ENCODE measurements at places on chromosomes 12 and 14.

DNA sequence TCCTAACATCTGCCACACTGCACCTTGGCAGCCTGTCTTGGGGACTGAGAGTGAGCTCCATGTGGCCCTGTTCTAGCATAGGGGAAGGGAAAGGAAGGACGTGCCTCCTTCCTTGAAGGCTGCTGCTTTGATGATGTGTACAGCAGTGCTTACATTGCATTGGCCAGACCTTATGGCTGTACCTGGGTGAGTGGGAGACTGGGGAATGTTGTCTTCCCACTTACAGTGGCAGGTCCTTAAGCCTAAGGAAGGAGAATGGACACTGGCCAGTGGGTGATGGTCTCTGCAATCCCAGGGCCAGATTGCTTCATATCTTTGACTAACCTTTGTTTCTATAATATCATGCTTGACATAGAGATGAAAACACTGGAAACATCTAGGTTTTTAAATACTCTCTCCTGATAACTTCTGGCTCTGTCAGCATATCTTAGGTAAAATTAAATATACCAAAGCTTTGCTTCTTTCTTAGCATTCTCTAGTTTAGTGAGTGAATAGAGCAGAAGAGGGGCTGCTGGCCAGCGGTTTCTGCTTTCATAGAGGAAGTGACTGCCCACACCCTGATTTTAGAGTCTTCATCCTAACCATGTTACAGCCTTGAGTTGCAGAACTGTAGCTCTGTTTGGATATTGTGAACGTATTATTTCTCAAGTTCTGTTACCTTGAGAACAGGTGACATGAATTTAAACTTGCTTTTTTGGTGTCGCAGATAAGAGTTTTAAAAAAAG lies 27.2 kb downstream of the KLC1 start:
- H3K36me3 ChIP-seq: peaks cover 62% of the 10 kb centered on the region
- no peak overlapping the region for H3K27ac ChIP-seq
- DNase-seq: no peak

GRCh38 chr12:53313996-53314395 lies 7.4 kb downstream of the AAAS start:
- H3K27ac ChIP-seq: no peak overlapping the region
- H3K4me3 ChIP-seq: no peak overlapping the region
- DNase-seq: no peak
- H3K27me3 ChIP-seq: no peaks in the 10 kb centered on the region

- H3K27ac ChIP-seq: no peak overlapping the region
- H3K4me1 ChIP-seq: peaks cover 36% of the 10 kb centered on the region
- peak overlapping the region; percentile 4 for H3K4me3 ChIP-seq
- H3K27me3 ChIP-seq: no peaks in the 10 kb centered on the region
Observed at GRCh38 chr14:23056145-23056955, 970 bp downstream of the CDH24 start.

- no peaks in the 10 kb centered on the region for H3K27me3 ChIP-seq
- H3K4me3 ChIP-seq: no peak overlapping the region
- H3K27ac ChIP-seq: peak overlapping the region; percentile 4
- peaks cover 19% of the 10 kb centered on the region for H3K4me1 ChIP-seq
Observed at GRCh38 chr12:94614288-94614721, 36.1 kb downstream of the TMCC3 start.

- no peaks in the 10 kb centered on the region for H3K27me3 ChIP-seq
- H3K36me3 ChIP-seq: peaks cover 72% of the 10 kb centered on the region
- H3K4me3 ChIP-seq: no peak overlapping the region
- H3K27ac ChIP-seq: no peak overlapping the region
- DNase-seq: no peak
- no peaks in the 10 kb centered on the region for H3K4me1 ChIP-seq
Observed at GRCh38 chr12:62522984-62523383, 56.4 kb downstream of the MON2 start.

GRCh38 chr12:63317880-63318279 lies 166.9 kb upstream of the AVPR1A start:
- H3K27ac ChIP-seq: no peak overlapping the region
- H3K36me3 ChIP-seq: no peaks in the 10 kb centered on the region
- H3K4me1 ChIP-seq: peaks cover 2% of the 10 kb centered on the region

GRCh38 chr12:112839386-112839972 lies 47.9 kb downstream of the RPH3A start:
- no peaks in the 10 kb centered on the region for H3K36me3 ChIP-seq
- H3K4me1 ChIP-seq: peaks cover 24% of the 10 kb centered on the region
- no peak overlapping the region for H3K4me3 ChIP-seq

DNA sequence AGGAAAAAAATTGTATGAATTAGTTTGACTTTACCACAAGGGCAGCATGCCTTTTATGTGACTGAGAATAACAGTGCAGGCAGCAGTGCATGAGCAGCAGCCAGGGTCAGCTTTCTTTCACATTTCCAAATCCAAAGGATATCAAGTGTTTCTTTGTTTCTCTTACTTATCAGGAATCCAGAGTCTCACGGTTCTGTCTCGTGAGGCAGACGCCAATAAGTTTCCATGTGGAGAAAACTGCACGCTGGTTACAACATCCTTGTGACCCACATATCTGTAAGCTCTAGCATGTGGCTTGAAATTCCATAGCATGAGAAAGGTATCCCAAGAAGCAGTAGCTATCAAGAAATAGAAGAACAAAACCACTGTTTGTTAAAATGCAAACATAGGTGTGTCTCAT lies 27.6 kb downstream of the GALNT4 start:
- H3K4me3 ChIP-seq: no peak overlapping the region
- H3K27ac ChIP-seq: peak overlapping the region; percentile 91
- peaks cover 3% of the 10 kb centered on the region for H3K4me1 ChIP-seq
- no peak for DNase-seq
- no peaks in the 10 kb centered on the region for H3K27me3 ChIP-seq

DNA sequence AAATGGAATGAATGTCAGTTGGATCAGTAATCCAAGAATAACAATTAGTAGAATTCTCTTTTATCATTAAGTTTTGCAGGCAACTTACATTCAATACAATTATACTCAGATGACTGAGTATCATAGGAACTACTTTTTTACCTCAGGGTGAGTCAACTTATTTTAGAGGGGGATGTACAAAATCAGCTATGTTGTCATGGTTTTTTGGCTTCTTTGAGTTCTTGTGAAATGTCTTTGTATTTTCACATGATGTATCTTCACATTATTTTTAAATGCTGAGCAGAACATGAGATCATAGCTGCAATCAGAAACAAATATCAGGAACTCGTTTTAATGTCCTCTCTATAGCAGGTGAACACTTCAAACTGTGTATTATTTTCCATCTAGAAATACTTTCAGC lies 65.3 kb upstream of the PTPRR start:
- no peaks in the 10 kb centered on the region for H3K27me3 ChIP-seq
- no peak overlapping the region for H3K4me3 ChIP-seq
- DNase-seq: no peak
- H3K4me1 ChIP-seq: peaks cover 4% of the 10 kb centered on the region

DNA sequence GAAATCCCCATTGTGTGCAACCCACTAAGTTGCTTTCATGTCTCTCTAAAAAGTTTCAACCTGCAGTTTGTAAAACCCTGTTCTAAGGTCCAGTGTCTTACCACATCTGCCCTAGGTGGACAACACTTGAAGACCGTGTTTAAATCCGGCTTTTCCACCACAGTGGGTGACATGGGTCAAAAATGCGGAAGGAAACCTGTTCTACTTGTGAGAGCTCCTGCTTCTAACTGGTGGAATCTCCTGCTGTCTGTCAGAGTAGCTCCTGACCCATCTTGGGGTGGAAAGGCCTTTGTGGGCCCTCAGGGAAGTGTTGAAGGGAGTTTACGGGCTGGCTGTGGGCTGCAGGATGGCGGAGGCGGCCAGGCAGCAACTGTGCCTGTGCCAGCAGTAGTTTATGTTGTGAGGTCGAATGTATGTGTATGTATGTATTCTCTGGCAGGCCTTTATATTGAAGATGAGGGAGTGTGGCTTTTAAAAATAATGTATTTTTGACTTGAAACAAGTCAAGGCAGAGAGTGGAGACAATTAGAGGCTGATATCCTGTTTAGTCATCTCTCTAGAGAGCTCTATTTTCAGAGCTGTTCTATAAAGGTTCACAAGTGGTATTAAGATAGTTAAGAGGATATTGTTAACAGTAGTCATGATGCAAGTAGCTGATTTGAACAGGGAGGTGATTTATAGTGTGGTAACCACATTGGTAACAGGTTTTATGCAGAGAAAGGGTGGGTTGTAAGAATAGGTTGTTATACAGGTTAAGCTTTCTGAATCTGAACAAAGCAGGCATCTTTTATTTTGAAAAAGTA lies 67.0 kb downstream of the PRKCH start:
- no peaks in the 10 kb centered on the region for H3K36me3 ChIP-seq
- H3K27ac ChIP-seq: no peak overlapping the region
- H3K4me3 ChIP-seq: no peak overlapping the region
- peaks cover 1% of the 10 kb centered on the region for H3K4me1 ChIP-seq
- peak; percentile 15 for DNase-seq

GRCh38 chr12:56014205-56014604 lies 6.6 kb upstream of the IKZF4 start:
- no peaks in the 10 kb centered on the region for H3K27me3 ChIP-seq
- no peak overlapping the region for H3K4me3 ChIP-seq
- no peaks in the 10 kb centered on the region for H3K4me1 ChIP-seq
- H3K27ac ChIP-seq: no peak overlapping the region

- H3K27me3 ChIP-seq: no peaks in the 10 kb centered on the region
- H3K4me3 ChIP-seq: peak overlapping the region; percentile 67
- peak; percentile 78 for DNase-seq
- H3K36me3 ChIP-seq: no peaks in the 10 kb centered on the region
- peaks cover 38% of the 10 kb centered on the region for H3K4me1 ChIP-seq
Observed at GRCh38 chr12:121579981-121580868, 598 bp downstream of the KDM2B start.

DNA sequence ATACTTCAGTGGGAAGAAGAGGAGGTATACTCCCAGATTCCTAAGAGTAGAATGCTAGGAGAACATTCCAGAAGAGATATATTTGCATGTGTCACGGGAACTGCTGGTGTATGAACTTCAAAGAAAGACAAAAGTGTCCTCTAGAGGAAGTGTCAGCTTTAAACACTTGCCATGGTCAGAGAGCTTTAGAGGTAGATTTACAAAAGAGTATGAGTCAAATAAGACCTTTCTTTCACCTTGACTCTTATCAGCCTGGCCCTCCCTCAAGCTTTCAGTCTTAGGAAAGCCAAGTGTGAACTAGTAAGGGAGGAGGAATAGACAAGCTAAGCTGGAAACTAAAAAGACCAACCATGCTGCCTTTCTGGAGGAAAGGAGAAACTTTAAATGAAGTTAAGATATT lies 34.7 kb downstream of the COX8C start:
- no peaks in the 10 kb centered on the region for H3K36me3 ChIP-seq
- no peaks in the 10 kb centered on the region for H3K27me3 ChIP-seq
- DNase-seq: no peak
- no peak overlapping the region for H3K27ac ChIP-seq
- H3K4me3 ChIP-seq: no peak overlapping the region
- no peaks in the 10 kb centered on the region for H3K4me1 ChIP-seq

DNA sequence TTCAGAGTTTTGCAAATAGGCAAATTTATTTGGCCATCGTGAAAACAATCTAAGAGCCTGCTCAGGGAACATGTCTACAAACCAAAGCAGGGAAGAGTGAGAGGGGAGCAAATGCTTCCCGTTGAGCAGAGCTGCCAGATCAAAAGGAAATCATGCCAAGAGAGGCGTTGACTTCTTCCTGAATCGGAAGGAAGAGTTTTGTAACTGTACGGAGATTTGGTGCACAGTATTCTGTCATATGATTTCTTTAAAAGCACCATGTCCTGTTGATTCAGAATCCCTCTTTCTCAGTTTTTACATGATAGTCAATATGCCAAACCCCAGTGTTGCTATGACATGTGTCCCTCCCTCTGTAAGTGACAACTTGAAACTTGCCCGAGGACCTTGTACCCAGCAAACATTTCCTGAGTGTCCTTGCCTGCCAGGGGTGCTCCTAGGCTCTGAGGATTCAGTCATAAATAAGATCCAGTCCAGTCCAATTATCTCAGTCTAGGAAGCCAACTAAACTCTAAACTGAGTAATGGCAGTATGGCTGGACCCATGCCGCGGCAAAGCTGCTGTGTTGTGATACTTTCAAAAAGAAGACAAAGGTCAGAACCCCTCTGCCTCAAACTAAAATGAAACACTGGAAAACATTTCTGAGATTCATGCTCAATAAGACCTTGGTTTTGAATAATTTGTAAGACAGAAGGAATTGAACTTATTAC lies 300.1 kb upstream of the FKBP4 start:
- H3K36me3 ChIP-seq: no peaks in the 10 kb centered on the region
- no peaks in the 10 kb centered on the region for H3K4me1 ChIP-seq
- H3K27ac ChIP-seq: no peak overlapping the region

DNA sequence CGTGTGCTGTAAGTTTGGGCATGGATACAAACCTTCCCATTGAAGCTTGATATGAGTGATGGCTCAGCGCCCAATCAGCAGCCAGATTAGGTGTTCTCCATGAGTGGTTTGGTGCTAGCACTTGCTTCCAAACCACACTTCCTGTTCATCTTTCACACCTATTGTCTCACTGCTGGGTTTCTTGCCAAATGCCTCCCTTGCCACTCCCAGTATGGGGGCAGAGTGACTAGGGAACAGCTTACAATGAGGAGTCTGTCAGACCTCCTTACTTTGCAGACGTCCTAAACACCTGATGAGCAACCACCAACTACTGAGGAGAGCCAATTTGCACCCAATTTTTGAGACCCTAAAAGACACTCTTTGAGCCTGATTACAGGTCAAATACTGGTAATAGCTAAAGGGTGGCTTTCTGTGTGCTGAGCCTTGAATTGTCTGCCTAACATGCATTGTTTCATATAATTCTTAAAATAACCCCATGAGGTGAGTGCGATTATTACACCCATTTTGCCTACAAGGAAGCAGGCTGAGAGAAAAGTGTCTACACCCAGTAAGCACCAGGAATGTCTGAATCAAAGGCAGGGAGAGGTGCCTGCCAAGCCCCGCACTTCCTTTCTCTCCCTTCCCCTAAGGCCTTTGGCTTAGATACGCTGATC lies 48.4 kb upstream of the FOS start:
- peak; percentile 38 for DNase-seq
- no peaks in the 10 kb centered on the region for H3K36me3 ChIP-seq
- peak overlapping the region; percentile 46 for H3K27ac ChIP-seq
- H3K4me3 ChIP-seq: no peak overlapping the region
- no peaks in the 10 kb centered on the region for H3K27me3 ChIP-seq
- peaks cover 7% of the 10 kb centered on the region for H3K4me1 ChIP-seq

DNA sequence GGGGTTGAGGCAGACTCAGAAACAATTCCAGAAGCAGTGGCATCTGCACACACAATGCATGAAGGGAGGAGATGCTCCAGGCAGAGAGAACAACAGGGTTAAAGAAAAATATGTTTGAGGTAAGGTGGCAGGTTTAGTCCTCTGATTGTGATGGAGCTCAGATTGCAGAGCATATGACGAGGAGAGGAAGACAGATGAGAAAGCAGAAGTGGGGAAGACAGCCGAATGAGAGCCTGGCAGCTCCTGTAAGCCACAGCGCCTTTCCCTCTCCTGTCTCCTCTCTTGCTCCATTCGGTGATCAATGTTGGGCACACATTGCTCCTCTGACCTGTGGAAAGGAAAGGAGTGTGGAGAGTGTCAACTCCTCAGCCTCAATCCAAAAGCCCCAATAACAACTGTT lies 372.2 kb downstream of the GXYLT1 start:
- no peaks in the 10 kb centered on the region for H3K4me1 ChIP-seq
- no peak overlapping the region for H3K4me3 ChIP-seq
- no peak overlapping the region for H3K27ac ChIP-seq
- DNase-seq: no peak

Measured in mesenchymal stem cell (in vitro differentiated cells and primary cell).